ENCODE measurements at places on chromosomes 13 and 19.

DNA sequence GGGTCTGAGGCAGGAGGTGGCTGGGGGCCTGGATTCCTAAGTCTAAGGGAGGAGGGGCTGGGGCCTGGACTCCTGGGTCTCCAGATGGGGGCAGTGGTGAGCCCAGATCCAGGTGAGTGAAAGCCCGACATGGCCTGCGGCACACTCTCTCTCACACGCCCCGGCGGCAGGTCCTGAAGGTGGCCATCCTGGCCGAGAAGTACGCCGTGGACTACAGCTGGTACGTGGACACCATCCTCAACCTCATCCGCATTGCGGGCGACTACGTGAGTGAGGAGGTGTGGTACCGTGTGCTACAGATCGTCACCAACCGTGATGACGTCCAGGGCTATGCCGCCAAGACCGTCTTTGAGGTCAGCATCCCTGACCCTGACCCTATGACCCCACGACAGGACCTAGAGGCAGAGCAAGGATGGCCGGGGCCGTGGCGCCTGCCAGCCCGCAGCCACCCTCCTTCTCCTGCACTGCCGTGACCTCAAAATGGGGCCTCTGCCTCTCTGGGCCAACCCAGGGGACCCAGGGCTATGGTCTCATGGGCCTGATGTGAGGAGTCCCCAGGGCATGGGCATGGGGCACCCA lies 13.2 kb downstream of the FUZ start:
- no peak for DNase-seq

- DNase-seq: no peak
Observed at GRCh38 chr19:49730166-49730565, 32.9 kb downstream of the TSKS start.

DNA sequence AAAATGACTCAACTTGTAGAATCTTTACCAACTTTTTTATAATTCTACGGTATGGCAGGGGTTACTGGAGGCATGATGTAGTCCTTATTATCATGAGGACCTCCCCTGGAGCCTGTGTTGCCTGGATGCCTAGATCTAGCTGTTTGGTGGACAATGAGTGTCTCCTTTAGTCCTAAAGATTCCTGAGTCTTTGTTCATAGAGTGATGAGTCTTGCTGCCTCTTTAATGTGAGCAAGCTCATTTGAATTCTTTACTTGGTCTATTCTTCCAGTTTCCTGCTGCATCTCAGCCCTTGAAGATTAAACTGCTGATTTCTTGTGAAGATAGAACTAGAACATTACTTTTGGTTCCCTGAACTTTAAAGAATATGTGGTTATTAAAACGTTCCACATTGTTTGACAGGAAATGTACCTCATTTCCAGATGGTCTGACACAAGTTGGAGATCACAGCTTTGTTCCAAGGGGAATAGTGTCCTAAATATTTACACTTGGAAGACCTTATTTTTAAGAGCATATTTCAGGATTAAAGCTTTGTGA lies 51.9 kb downstream of the SLAIN1 start:
- DNase-seq: no peak

- no peak for DNase-seq
Observed at GRCh38 chr13:26716984-26717383, 43.6 kb downstream of the GPR12 start.

GRCh38 chr19:4742723-4743646 lies 19.3 kb upstream of the DPP9 start:
- no peak for DNase-seq

DNA sequence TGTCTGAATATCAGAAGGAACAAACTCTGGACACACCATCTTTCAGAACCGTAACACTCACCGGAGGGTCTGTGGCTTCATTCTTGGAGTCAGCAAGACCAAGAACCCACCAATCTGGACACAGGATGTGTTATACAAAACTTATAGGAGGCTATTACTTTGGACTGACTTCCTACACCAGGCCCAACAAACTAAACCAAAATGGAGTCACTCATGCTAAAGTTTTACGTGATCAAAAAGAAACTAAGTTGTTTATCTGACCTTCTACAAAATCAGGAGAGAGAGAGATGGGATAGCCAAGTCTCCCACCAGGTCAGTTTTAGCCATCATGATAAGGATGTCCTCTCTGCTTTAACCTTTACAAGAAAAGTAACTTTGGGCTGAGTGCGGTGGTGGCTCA lies 3.2 kb upstream of the RAB11B start:
- DNase-seq: no peak

- no peak for DNase-seq
Observed at GRCh38 chr13:23515116-23515515, 55.1 kb upstream of the TNFRSF19 start.

GRCh38 chr13:43650882-43651281 lies 135.9 kb downstream of the ENOX1 start:
- DNase-seq: no peak

GRCh38 chr13:36666477-36667229 lies 7.2 kb upstream of the SERTM1 start:
- DNase-seq: no peak

DNA sequence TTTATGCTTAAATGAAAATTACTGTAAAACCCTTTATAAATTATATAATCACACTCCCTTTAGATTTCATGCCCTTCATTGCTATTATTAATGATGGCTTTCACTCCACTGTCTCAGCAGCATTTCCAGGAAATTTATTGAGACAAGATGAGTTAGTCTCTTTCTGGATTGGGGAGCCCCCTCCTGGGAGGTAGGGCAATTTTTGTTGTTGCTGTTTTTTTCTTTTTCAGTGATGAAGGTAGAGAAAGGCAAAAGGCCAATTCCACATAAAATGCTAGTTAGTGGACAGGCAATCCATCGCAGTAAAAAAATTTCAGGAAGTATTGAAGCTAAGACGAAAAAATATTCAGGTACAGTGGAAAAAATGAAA lies 80.2 kb downstream of the TEX26 start:
- DNase-seq: no peak

GRCh38 chr19:18416778-18417249 lies 2.4 kb upstream of the SSBP4 start:
- peak; percentile 71 for DNase-seq

DNA sequence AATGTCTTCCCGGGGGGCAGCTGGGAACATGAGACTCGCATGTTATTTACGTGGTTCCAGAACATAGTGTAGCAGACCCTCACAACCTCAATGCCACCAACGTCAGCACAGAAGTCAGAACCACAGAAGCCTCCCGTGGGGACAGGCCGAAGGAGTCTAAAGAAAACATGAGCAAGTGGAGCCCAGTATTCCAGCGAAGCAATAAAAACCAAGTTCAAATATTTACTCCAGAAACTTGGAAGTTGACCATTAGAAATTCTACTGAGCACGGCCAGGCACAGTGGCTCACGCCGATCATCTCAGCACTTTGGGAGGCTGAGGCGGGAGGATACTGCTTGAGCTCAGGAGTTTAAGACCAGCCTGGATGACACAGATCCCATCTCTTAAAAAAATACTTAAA lies 17.9 kb upstream of the ATP8B3 start:
- no peak for DNase-seq

GRCh38 chr13:101618440-101619187 lies 166.1 kb downstream of the ITGBL1 start:
- DNase-seq: no peak

- no peak for DNase-seq
Observed at GRCh38 chr13:85685436-85685835, 113.8 kb downstream of the SLITRK6 start.
